ENCODE measurements at places on chromosomes 6 and 20.

GRCh38 chr6:104087765-104088164 lies 772.0 kb downstream of the HACE1 start:
- no peak for DNase-seq

DNA sequence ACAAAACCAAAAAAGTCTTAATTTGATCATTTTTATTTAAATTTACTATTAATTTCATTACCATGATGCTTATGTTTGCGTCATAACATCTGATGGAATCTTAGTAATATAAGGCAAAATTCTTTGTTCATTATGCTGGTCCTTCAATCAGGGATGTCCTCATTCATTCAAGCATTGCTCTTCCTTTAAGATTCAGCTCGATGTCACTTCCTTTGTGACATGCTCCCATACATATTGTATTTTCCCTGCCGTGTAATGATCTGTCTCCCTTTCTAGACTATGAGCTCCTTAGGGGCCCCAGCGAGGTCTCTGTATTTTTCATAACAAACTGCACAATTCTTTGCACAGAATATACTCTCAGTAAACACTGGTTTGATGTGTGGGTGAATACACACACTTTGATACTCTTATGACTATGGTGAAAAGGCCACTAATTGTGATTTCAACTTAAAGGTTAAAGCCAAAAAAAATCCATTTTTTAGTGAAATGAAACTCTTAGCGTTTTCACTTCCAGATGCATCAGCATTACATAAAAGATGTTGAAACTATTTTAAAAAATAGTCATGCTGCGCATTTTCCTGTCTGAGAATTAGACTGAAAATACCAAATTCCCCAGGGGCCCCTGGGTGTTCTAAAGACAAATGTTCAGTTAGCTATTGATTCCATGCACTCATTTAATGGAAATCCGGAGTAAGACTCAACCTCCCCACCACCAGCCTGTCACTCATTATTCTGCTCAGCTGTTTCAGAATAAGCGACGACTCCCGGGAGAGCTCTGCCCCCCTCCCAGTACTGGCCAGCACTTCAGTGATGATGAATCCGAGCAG lies 169.7 kb downstream of the ATXN1 start:
- DNase-seq: no peak

GRCh38 chr20:53961527-53961926 lies 108.9 kb downstream of the BCAS1 start:
- no peak for DNase-seq

DNA sequence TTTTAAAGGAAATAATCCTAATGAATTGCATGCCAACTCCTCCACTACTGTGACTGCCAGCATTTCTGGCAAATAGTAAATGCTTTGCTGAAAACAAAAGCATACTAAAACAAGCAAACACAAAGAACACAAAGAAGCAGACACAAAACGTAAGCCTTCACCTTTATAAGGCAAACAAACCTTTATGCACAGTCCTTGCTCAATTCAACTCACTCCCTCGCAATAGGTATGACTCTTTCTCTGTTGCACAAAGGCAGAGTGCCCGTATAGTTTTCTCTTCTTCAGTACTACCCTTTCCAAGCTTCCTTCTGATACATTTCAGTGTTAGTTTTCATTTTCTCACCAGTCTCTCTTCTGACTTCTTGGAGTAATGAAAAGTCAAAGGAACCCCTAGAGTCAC lies 63.9 kb downstream of the PDE10A start:
- DNase-seq: no peak

GRCh38 chr6:93371756-93372155 lies 47.6 kb downstream of the EPHA7 start:
- DNase-seq: no peak

GRCh38 chr6:34332251-34333198 lies 59.9 kb downstream of the NUDT3 start:
- DNase-seq: no peak

DNA sequence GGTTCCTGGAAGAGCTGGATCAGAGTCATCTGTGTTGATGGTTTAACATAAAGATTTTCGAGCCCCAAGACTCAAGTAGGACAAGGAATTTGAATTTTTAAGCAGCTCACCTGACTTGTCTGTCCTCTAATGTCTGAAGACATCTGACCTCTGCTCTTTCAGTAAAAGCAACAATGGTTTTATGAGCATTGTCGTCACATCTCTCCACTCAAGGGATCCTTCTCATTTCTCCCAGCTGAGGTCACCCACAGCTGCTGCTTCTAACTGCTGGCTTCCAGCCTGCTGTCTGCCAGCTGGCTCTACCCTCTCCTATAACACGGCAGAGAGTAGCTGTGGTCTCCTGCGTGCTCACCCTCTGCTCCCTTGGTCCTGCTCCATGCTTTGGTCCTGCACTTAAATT lies 24.7 kb upstream of the HDAC2 start:
- peak; percentile 69 for DNase-seq

- peak; percentile 80 for DNase-seq
Measured at GRCh38 chr6:113879186-113880096, 22.3 kb downstream of the MARCKS start.

GRCh38 chr20:12207875-12208274 lies 290.2 kb downstream of the BTBD3 start:
- peak; percentile 69 for DNase-seq

DNA sequence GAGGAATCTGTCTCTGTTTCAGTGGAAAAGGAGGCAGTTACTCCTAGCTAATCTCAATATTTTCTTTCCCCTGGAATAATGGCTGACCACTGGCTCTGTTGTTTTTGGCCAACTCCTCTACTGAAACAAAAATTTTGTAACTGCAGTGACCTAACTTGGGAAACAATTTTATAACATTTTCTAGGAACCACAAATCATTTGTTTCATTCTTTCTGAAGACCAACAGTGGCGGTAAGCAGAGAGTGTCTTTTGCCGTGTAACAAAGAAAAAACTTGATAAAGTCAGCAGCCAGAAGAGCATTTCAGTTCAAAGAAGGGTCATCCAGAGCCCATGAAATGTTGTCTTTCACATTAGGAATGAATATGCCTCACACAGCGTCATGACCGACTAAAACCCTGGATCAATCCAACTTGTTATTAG lies 11.8 kb upstream of the BFSP1 start:
- peak; percentile 71 for DNase-seq

GRCh38 chr6:71393471-71393870 lies 104.9 kb downstream of the OGFRL1 start:
- no peak for DNase-seq

Measured in MCF 10A (cell line).